ENCODE measurements at places on chromosomes 3 and 15. TPM values are rescaled to one million over a fixed set of nuclear protein-coding genes. Genes with fewer than 3 reads are reported as not detected.
A peak's percentile ranks its signal among the peaks of the same experiment; 100 is the strongest.

GRCh38 chr3:123984957-123985356 is 7.0 kb downstream of the ROPN1 start:
- no peak for DNase-seq

GRCh38 chr3:107531917-107532469 is 9.2 kb downstream of the BBX start:
- DNase-seq, result no peak

DNA sequence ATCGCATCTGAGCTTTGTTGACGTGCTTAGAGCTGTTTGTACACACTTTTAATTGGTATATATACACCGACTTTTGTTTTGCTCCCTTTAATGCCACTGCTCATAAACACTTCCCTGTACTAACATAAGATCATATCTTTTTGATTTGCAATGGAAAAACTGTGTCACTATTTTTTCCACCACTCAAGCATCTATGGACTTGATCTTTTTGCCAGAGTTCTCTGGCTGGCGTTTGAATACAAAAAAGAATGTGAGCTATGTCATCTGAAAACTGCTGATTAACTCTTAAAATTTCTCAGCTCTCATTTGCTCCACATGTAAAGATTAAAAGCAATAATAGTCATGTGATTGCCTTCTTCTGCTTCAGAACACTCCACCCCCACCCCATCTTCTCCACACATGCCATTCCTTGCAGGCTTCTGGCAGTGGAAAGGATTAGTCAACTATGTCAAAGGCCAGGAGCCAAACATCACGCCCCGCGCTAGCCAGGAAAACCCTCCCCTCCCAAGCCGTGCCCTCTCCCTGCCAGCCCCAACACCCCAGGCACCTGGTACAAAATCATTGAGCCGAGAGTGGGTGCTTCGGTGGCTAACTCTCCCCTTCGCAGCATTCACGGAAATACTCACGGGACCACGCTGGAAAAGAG is 123.4 kb upstream of the MEF2A start:
- DNase-seq, result peak; percentile 89

- no peak for DNase-seq
Observed at GRCh38 chr3:41207355-41207754, 8.1 kb downstream of the CTNNB1 start.

GRCh38 chr3:129547241-129547640 is 4.3 kb downstream of the H1-8 start:
- DNase-seq, result no peak

DNA sequence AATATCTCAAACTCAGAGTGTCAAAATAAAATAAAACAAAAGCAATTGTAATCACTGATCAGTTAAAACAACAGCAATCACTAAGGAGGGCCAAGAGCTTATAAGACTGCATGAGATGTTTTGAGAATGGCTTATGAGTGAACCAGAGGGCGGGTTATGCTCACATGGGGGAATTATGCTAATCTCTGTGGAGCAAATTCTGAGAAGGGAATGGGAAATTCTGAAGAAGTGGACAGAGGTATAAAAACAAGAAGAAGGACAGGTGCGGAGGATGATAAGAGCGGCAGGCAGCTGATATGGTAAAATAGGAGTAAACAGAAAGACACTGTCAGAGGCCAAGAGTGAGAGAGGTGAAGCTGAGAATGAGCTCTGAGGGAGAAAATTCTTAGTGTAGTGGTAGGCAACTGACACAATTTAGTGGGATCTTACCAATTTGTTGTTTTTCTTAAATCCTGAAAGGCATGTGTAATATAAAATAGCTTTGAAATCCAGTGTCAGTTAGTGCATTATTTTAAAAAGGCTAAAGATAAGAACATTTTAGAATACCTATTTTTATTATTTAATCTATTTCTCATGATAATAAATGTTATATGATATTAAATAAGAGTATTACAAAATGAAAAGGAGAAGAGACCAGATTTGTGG is 133.8 kb downstream of the SPATA16 start:
- DNase-seq, result no peak

The ZDHHC23 gene
- total RNA-seq, result 3.7 TPM

The RPL14 gene
- total RNA-seq, result 1,394 TPM

The FSTL1 gene
- 1,301 TPM for total RNA-seq

The DLEC1 gene
- total RNA-seq, result 1.9 TPM
